GM23338 (cell line): ENCODE measurements at places on chromosomes 2 and 18.
A peak's percentile ranks its signal among the peaks of the same experiment; 100 is the strongest.

DNA sequence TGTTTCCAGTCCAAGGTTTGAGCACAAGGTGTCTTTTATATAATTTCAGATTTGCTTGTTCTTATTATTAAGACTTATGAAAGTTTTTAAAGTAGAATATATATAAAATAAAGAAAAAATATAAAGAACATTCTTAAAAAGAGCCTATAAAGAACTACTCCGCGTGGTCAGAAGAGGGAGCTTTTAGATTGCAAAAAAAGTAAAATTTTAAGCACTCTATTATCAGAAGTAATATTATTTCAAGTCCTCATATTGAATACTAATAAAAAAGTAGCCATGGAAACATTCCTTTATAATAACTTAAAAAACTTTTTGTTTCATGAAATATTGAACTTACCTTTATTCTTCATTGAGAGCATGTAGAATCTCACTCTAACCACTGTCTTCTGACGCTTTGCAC, 51.4 kb downstream of the LINC00305 start:
- H3K36me3 ChIP-seq, result no peaks in the 10 kb centered on the region
- no peak overlapping the region for H3K4me3 ChIP-seq
- DNase-seq, result no peak
- H3K27ac ChIP-seq, result no peak overlapping the region
- no peaks in the 10 kb centered on the region for H3K4me1 ChIP-seq
- H3K27me3 ChIP-seq, result no peaks in the 10 kb centered on the region

- no peaks in the 10 kb centered on the region for H3K36me3 ChIP-seq
- H3K27me3 ChIP-seq, result no peaks in the 10 kb centered on the region
- no peak overlapping the region for H3K4me3 ChIP-seq
- no peak overlapping the region for H3K27ac ChIP-seq
- H3K4me1 ChIP-seq, result peaks cover 4% of the 10 kb centered on the region
- peak; percentile 62 for DNase-seq
These were observed 80.7 kb upstream of the RASGRP3 start for GRCh38 chr2:33395655-33396249.

DNA sequence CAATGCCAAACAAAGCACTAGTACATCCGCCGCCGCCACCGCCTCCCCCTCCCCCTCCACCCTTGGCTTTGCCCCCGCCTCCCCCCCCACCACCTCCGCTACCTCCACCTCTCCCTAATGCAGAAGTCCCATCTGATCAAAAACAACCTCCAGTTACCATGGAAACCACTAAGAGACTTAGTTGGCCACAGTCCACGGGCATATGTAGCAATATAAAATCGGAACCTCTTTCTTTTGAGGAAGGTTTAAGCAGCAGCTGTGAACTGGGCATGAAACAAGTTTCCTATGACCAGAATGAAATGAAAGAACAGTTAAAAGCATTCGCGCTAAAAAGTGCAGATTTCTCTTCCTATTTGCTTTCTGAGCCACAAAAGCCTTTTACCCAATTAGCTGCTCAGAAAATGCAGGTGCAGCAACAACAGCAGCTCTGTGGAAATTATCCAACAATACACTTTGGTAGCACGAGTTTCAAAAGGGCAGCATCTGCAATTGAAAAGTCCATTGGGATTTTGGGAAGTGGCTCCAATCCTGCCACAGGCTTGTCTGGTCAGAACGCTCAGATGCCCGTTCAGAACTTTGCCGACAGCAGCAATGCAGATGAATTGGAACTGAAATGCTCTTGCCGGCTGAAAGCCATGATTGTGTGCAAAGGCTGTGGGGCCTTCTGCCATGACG, 168.0 kb downstream of the ASXL3 start:
- H3K36me3 ChIP-seq, result no peaks in the 10 kb centered on the region
- no peak overlapping the region for H3K4me3 ChIP-seq
- H3K4me1 ChIP-seq, result peaks cover 21% of the 10 kb centered on the region; the same call in 1 of the 2 replicates
- no peak overlapping the region for H3K27ac ChIP-seq
- H3K27me3 ChIP-seq, result no peaks in the 10 kb centered on the region

GRCh38 chr2:222304737-222305515, 6.1 kb upstream of the PAX3 start:
- H3K4me3 ChIP-seq, result peak overlapping the region; percentile 30; the same call in 1 of the 2 replicates
- peaks cover 64% of the 10 kb centered on the region for H3K4me1 ChIP-seq
- no peak overlapping the region for H3K27ac ChIP-seq
- peaks cover 100% of the 10 kb centered on the region for H3K27me3 ChIP-seq
- DNase-seq, result peak; percentile 38

GRCh38 chr18:28019425-28020108, 157.4 kb downstream of the CDH2 start:
- no peak overlapping the region for H3K4me3 ChIP-seq
- H3K4me1 ChIP-seq, result no peaks in the 10 kb centered on the region
- DNase-seq, result no peak

DNA sequence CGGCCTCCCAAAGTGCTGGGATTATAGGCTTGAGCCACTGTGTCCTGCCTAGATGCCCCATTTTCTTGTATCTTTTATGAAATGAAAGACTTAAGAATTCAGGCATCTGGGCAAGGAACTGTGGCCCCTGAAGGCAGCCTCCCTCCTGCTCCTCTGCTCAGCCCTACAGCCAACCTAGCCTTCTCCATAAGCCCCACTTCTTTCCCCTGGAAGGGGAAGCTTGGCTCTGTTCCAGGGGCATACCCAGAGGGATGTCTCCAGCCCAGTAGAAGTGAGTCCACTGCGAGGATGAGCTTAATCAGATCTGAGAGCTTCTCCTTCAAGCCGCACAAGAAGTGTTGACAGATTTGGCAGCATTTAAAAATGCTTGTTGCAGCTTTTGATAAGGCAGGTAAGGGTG, 39.7 kb downstream of the RHOB start:
- H3K27me3 ChIP-seq, result no peaks in the 10 kb centered on the region
- H3K36me3 ChIP-seq, result no peaks in the 10 kb centered on the region
- peaks cover 15% of the 10 kb centered on the region for H3K4me1 ChIP-seq
- no peak overlapping the region for H3K4me3 ChIP-seq

GRCh38 chr2:74333175-74333574, 10.0 kb downstream of the SLC4A5 start:
- H3K4me3 ChIP-seq, result no peak overlapping the region
- peak; percentile 77 for DNase-seq
- H3K27me3 ChIP-seq, result no peaks in the 10 kb centered on the region
- no peaks in the 10 kb centered on the region for H3K36me3 ChIP-seq
- H3K27ac ChIP-seq, result no peak overlapping the region

DNA sequence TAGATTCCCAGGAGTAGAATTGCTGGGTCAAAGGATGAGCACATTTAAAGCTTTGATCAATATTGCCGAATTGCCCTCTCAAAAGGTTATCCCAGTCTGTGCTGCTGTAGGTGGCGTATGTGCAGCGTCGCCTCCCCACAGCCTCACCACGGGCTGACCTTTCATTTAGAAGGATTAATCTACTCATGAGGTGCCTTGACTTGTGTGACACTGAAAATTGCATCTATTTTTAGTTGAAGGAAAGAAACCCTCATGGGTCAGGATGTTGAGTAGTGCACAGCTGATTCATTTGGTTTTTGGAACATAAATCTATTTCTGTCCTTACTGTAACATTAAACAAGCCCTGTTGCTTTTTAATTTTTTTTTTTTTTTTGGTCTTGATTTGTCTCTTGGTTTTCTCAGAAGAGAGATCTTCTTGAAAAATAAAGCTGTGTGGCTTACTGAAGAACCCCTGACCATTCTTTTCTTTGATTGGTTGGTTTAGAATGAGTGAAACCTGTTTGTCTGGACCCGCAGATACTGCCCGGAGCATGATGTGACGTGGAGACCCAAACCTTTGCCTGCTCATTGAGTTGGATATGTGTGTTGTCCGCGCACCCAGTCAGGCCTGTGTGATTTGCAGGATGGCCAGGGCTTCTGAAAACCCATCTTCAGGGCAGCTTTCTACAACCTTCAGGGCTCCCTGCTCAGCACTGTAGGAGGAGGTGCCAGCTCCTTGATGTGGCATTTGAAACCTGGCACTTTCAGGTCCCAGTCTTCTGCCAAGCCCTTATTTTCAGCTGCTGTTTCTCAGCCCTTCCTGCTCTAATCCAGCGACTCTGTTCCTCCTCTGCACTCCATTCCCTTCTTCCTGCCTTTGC, 61.0 kb downstream of the LPIN1 start:
- no peak for DNase-seq
- no peaks in the 10 kb centered on the region for H3K27me3 ChIP-seq
- no peak overlapping the region for H3K4me3 ChIP-seq
- no peaks in the 10 kb centered on the region for H3K4me1 ChIP-seq

DNA sequence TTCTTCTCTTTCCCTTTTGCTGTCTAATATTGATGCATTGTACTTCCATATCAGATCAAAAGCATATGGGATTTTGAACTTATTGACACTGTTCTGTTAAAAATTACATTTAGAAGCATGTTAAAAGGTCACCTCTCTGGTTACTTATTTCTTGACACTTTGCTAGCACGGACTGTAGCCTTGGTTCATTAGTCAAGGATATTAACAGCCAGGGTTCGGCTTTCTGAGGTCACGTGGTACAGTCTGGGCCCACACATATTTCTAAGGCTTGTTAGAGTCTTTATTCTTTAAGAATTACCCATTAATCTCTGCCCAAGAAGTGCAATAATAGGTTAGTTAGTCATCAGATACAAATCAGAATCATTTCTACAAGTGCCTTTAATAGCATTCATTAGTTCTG, 1035.8 kb upstream of the FANCL start:
- H3K4me3 ChIP-seq, result no peak overlapping the region
- H3K27ac ChIP-seq, result no peak overlapping the region
- no peak for DNase-seq
- H3K4me1 ChIP-seq, result no peaks in the 10 kb centered on the region

DNA sequence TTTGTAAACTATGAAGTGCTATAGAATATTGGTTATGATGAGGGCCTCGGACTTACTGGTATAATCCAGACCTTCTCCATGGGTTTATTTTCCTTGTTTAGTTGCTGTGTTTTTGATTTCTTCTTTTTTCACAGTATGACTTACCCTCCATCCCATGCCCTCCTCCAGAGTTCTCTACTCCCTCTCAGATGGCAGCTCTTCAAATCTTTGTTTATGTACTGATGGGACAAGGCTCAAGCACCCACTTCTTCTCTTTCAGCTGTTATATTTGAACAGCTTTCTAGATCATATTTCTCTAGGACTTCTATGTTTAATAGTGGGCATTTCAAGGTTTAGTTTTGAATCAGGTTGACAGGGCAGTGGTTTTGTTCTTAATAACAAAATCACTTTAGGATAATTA, 43.9 kb downstream of the CLIP4 start:
- H3K4me3 ChIP-seq, result no peak overlapping the region
- H3K4me1 ChIP-seq, result peaks cover 19% of the 10 kb centered on the region
- H3K27ac ChIP-seq, result no peak overlapping the region
- no peaks in the 10 kb centered on the region for H3K36me3 ChIP-seq
- no peak for DNase-seq
- no peaks in the 10 kb centered on the region for H3K27me3 ChIP-seq

- H3K27ac ChIP-seq, result no peak overlapping the region
- H3K27me3 ChIP-seq, result no peaks in the 10 kb centered on the region
- no peak overlapping the region for H3K4me3 ChIP-seq
- peak; percentile 4 for DNase-seq
- no peaks in the 10 kb centered on the region for H3K4me1 ChIP-seq
These were observed 42.4 kb upstream of the MTIF2 start for GRCh38 chr2:55311444-55311870.

DNA sequence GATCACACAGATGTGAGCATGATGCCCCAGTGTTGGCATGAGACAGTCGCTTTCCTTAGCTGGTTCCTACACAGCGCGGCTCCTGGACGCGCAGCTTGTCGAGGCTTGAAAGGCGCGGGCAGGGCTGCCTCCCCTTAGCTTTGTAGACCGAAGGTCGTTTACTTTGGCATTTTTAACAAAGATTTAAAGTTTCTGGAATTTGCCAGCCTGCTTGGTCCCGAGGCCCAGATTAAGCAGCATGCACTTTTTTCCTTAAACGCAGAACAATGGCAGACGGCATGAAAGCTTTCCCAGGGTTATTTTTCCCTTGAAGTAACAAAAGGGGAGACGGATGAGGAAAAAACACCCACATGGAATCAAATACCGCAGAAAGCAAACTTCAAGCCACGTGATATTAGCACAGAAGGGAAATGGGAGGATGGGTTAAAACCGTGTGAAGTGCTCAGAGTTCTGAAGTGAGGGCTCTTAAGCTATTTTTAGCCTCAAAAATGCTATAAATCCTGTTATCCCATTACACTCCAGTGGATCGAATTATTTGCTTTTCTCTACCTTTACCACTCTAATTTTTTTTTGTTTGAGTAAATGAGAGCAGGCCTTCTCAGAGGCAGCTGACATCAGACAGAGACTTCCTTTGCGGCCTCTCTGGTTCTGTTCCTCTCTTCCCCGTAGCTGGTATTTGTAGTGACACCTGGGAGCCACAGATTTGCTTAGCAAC, 55.7 kb downstream of the NPAS2 start:
- 0 out of 2 replicates have a peak, but pooled peaks cover 7% of the 10 kb centered on the region for H3K4me1 ChIP-seq
- no peak overlapping the region for H3K27ac ChIP-seq
- H3K27me3 ChIP-seq, result no peaks in the 10 kb centered on the region

- H3K27me3 ChIP-seq, result no peaks in the 10 kb centered on the region
- no peaks in the 10 kb centered on the region for H3K4me1 ChIP-seq
- no peaks in the 10 kb centered on the region for H3K36me3 ChIP-seq
- no peak overlapping the region for H3K27ac ChIP-seq
- H3K4me3 ChIP-seq, result no peak overlapping the region
These were observed 62.6 kb downstream of the METTL4 start for GRCh38 chr18:2508678-2509077.

GRCh38 chr18:25190472-25190871, 161.5 kb downstream of the ZNF521 start:
- H3K27ac ChIP-seq, result no peak overlapping the region
- H3K36me3 ChIP-seq, result no peaks in the 10 kb centered on the region
- no peaks in the 10 kb centered on the region for H3K27me3 ChIP-seq
- no peak overlapping the region for H3K4me3 ChIP-seq

DNA sequence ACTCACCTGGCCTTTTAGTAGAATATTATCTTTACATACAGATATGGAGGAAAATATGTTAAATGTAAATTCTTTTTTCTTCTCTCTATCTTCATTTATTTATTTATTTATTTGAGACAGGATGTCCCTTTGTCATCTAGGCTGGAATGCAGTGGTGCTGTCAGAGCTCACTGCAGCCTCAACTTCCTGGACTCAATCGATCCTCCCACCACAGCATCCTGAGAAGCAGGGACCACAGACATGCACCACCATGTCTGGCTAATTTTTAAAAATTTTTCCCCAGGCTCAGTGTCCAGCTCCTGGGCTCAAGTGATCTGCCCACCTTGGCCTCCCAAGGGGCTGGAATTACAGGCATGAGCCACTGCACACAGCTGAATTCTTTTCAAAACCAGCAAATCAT, 20.3 kb downstream of the KYNU start:
- no peaks in the 10 kb centered on the region for H3K4me1 ChIP-seq
- H3K27me3 ChIP-seq, result no peaks in the 10 kb centered on the region
- H3K4me3 ChIP-seq, result no peak overlapping the region
- no peaks in the 10 kb centered on the region for H3K36me3 ChIP-seq
- H3K27ac ChIP-seq, result no peak overlapping the region

- no peak for DNase-seq
- H3K36me3 ChIP-seq, result no peaks in the 10 kb centered on the region
- H3K27ac ChIP-seq, result no peak overlapping the region
- H3K27me3 ChIP-seq, result no peaks in the 10 kb centered on the region
- H3K4me1 ChIP-seq, result no peaks in the 10 kb centered on the region
- H3K4me3 ChIP-seq, result no peak overlapping the region
These were observed 497.4 kb downstream of the CMPK2 start for GRCh38 chr2:6368281-6368680.

- H3K4me3 ChIP-seq, result no peak overlapping the region
- H3K27ac ChIP-seq, result no peak overlapping the region
- no peaks in the 10 kb centered on the region for H3K36me3 ChIP-seq
- H3K4me1 ChIP-seq, result peaks cover 63% of the 10 kb centered on the region
- no peak for DNase-seq
- no peaks in the 10 kb centered on the region for H3K27me3 ChIP-seq
These were observed 4.3 kb downstream of the IMPA2 start for GRCh38 chr18:11985586-11985985.
